ENCODE measurements at places on chromosomes 5 and 9.

DNA sequence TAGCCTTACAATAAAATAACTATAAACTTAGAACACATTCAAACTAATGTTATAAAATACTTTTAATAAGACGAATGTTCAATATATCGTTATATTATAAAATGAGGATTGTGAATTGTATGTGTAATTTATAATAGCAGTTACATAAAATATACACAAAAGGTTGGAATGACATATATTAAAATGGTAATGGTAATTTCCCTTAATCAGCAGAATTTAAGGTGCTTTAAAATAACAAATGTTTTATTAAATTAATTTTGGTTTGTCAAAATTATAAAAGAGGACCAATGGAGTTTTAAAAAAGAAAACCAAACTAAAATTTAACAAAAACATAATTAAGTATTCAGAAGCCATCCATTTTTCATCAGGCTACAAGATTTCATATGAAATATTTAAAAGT lies 164.3 kb upstream of the PRDM9 start:
- DNase-seq: no peak

- DNase-seq: no peak
Measured at GRCh38 chr5:121780406-121780805, 71.3 kb upstream of the FTMT start.

- no peak for DNase-seq
Measured at GRCh38 chr5:164345173-164345849, 839.9 kb downstream of the MAT2B start.

GRCh38 chr9:76561900-76562299 lies 102.9 kb downstream of the GCNT1 start:
- DNase-seq: no peak

DNA sequence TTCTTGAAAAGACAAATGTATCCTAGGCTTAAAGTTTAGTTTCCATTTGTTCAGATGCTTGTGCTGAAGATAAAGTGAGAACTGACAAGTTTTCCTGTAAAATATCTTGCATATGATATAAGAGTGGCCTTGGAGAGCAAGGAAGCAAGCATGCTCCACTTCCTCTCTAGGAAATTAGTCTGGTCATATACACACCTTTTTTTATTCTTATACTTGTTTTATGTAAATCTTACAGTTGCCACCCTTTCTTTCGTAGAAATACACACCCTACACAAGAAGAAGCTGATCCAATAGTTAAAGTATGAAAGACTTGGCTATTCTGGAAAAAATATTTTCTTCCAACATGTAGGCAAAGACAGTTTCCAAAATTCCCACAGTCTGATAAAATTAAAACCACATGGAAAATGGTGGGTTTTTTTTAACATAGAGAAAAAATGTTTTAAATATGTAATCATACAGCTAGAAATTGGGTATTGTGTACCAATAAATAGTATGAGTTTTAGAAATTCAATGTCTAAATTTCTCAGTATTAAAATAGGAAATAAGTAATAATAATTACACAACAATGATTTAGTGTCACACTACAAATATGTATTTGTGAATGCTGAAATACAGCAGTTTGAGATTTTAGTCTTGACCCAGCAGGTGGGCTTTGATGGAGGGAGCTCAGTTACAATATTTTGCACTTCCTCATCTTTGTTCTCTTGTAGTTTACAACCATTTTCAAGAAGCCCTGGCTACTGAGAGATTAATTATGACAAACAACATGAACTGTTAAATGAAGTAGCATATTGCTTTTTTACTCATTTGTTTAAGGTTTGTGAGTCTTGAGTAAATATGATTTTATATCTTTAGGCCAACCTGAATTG lies 185.7 kb upstream of the GNA14 start:
- no peak for DNase-seq

GRCh38 chr5:75536694-75537360 lies 25.1 kb downstream of the POLK start:
- DNase-seq: no peak

- no peak for DNase-seq
Measured at GRCh38 chr5:16067415-16067814, 112.2 kb downstream of the MARCHF11 start.

GRCh38 chr5:171285465-171285864 lies 23.6 kb upstream of the TLX3 start:
- no peak for DNase-seq

DNA sequence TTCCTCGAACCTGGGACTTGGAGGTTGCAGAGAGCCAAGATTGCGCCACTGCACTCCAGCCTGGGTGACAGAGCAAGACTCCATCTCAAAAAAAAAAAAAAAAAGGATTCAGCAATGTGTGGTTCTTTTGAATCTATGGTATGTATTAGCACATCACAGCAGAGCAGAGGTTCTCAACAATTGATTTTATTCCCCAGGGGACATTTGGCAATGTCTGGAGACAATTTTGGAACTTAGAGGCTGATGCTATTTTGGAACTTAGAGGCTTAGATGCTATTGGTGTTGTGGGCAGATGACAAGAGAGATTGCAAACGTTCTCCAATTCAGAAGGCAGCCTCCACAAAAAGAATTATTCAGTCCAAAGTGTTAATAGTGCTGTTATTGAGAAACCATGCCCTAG lies 115.2 kb downstream of the TMC1 start:
- DNase-seq: no peak

DNA sequence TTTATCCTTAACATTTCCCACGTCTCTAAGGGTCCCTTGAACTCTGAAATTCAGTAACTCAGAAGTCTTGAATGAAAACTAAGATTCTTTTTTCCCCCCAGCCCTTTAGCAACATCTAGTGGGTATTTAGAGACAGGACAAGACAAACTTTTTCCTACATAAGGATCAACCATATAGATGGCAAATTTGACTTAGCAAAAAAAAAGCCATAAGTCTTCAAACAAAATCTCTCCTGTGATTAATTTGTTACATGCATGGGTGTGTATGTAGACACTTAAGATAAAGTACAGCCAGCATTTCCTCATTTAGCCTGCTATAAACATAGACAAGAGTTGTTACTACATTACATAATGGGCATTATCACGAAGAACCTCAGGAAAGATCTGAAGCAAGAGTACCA lies 29.1 kb upstream of the ANKRD31 start:
- DNase-seq: no peak

DNA sequence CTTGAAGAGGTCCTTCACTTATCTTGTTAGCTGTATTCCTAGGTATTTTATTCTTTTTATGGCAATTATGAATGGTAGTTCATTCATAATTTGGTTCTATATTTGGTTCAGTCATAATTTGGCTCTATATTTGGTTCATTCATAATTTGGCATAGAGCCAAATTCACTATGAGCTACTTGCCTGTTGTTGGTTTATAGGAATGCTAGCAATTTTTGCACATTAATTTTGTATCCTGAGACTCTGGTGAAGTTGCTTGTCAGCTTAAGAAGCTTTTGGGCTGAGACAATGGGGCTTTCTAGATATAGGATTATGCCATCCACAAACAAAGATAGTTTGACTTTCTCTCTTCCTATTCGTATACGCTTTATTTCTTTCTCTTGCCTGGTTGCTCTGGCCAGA lies 142.2 kb downstream of the PLCXD3 start:
- no peak for DNase-seq

DNA sequence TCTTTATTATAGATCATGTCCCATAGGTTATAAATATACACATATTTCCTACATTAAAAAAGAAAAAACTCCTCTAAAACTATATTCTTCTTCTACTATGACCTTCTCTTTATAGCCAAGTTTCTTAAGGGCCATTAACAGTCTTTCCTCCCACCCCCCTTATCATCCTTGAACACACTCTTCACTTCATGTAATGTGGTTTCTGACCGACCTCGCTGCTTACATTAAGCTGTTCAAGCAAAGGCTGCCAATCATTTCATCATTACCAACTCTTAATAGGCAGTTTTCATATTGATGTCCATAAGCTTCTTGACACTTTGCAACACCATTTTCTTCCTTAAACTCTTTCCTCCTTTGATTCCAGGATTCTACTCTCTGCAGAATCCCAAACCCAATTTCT lies 283.0 kb upstream of the PCSK5 start:
- no peak for DNase-seq

GRCh38 chr5:17761326-17761725 lies 127.1 kb downstream of the TAF11L14 start:
- no peak for DNase-seq

GRCh38 chr9:123715258-123715657 lies 214.7 kb downstream of the DENND1A start:
- no peak for DNase-seq

DNA sequence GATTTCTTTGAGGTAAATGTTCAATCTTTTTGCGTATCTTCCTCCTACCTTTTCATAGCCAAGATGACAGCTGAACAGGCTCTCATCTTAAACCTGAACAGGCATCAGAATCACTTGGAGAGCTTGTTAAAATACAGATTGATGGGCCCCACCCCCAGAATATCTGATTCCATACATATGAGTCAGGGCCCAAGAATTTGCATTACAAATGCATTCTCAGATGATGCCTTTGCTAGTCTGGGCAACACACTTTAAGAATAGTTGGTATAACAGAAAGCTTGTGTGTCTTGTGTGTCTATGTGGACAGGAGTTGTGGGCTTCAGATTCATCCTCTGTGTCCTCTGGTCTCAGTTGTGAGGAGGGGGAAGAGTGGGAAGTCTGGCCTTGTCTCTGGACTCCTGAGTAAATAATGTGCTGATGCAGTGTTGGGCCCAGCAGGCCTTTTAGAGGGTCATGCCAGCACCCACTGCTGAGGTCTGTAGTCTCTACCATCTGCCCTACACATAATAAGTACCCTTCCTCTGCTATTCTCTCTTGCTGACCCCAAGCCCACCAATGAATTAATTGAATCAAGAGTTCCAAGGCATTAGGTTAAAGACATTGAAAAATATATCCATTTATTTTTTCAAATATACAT lies 43.1 kb downstream of the PTCD2 start:
- DNase-seq: no peak

- no peak for DNase-seq
Measured at GRCh38 chr5:78102500-78102899, 192.0 kb downstream of the AP3B1 start.

DNA sequence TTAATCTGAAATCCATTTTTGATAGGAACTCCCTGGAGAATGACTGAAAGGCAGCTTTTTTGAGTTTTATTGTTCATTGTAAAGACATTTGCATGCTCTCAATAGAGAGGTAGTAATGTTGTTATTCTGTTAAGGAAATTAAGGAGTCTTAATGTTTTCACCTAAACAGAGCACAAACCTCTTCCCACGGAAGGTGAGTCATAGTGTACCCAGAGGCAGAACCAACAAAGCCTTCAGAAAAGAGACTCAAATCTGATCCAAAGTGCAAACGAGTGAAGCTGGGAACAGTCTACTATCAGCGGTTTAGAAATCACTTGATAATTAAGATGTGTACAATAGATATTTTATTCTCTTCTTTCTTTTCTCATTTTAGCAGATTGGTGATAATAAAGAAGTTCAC lies 470.5 kb downstream of the PLK2 start:
- DNase-seq: no peak

- DNase-seq: no peak
Measured at GRCh38 chr9:10793306-10793705, 180.5 kb upstream of the PTPRD start.

DNA sequence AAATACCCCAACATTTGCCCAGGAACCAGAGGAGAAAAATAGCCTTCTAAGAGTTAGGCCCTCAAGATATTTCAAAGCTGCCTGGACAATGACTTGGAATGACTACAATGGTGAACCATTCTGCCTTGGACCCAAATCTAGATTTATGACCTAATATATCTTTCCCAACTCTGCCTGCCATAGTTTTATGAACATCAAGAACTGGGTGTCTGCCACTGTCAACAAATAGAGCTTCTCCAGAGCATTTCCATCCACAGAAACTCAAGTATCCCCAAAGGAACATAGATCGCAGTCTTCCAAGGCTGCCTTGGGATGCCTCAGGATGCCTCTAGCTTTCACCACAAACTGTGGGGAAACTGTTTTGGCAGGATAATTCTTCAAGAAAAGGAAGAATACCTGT lies 48.2 kb upstream of the NFIB start:
- DNase-seq: no peak

DNA sequence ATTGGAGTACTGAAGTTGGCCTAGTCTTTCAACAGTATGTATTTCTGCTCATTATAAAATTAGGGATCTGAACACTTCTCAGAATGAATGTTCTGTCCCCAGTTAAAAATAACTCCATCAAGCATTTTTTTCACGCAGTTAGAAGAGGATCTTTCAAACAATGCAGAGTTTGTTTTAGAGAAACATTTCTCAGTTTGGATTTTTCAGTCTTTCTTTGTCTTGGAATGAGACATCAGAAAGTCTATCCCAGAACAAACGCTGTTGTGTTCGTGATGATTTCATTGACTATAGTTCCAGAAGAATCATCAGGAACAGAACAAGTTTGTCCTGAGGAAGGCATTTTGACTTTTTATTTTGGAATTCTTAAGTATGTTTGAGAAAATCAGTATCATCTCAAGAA lies 218.7 kb downstream of the ARRDC3 start:
- DNase-seq: no peak

DNA sequence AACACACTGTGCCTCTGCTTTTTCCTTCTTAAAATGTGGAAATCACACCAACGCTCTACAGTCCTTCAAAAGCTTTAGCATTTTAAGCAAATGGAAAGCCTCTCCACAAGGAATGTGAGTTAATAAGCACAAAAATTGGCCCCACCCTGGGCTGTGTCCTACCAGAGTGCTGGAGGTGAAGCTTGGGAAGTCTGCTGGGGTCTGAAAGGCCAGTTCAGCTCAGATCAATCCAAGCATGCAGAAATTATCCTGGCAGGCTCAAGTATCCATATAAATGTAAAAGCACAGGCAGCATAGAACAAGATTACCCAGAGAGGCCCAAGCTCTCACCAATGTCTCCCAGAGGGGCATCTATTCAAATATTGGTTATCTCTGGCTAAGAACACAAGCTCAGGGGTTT lies 98.5 kb downstream of the ESM1 start:
- no peak for DNase-seq

- DNase-seq: no peak
Measured at GRCh38 chr5:1975898-1976765, 93.4 kb upstream of the IRX4 start.

DNA sequence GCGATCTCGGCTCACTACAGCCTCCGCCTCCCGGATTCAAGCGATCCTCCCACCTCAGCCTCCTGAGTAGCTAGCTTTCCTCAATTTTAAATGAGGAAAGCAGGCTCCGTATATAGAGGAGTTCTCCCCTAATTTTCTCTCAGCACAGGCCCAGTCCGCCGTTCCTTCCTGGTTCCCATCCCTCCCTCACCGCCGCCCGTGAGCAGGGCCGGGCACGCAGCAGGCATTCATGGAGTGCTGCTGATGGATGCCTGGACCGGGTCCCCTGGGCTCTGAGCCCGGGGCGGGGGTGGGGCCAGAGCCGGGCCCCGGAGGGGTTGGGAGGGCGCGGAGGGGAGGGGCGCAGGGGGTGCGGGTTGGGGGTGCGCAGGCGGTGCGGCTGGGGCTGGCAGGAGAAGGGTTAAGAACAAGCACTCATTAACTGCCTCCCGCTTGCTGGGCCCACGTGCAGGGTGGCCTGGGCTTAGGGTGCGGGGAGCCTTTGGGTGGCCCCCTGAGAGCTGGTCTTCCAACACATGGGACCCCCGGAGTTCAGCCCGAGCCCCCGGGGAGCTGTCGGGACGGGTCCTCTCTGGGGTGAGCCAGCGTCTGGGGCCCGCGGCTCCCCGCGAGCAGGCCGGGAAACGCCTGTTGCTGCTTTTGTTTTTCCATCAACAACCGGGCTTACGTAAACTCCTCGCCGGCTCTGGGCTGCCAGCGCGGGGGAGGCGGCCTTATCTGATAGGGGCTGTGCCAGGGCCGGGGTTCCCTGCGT lies 33.7 kb downstream of the LHX2 start:
- DNase-seq: no peak

Measured in RWPE2 (cell line).